H9 (cell line): ENCODE measurements at places on chromosomes 3 and 15.

DNA sequence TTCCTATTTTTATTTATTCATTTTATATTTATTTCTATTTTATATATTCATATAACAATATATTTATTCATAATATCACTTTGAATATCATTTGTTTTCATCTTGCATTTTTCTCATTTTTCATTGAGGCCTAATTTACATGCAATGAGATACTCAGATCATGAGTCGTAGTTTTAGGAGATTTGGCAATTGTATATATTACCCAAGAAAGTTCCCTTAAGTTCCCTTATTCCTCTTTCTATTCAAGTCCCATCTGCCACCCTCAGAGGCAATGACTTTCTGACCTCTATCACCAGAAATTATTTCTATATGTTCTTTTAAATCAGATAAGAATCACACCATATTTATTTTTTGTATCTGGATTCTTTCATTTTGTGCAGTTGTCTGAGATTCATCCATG is 329.1 kb upstream of the TPRG1 start:
- no peak for DNase-seq

- no peak for DNase-seq
These were observed 264.0 kb downstream of the TIGIT start for GRCh38 chr3:114557791-114558190.

DNA sequence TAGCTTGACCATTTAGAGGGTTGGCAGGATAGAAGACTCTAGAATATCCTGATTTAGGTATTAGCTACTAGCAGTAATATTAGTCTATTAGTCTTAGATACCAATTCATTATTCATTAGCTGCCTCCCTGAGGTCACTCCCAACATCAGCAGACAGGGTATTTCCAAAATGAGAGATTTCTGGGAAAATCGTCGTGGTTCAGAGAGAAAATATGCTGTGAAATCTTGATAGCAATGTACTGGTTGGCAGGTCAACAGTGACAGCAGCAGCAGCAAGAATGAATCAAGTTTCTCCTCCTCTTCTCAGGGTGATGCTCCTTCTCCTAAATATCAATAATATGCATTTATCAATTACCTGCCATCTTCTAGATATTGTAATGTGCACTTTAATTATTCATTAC is 41.3 kb upstream of the ROBO1 start:
- DNase-seq, result no peak

GRCh38 chr15:75145027-75145841 is 56.4 kb upstream of the C15orf39 start:
- no peak for DNase-seq

GRCh38 chr3:10116138-10116460 is 624 bp downstream of the BRK1 start:
- no peak for DNase-seq

DNA sequence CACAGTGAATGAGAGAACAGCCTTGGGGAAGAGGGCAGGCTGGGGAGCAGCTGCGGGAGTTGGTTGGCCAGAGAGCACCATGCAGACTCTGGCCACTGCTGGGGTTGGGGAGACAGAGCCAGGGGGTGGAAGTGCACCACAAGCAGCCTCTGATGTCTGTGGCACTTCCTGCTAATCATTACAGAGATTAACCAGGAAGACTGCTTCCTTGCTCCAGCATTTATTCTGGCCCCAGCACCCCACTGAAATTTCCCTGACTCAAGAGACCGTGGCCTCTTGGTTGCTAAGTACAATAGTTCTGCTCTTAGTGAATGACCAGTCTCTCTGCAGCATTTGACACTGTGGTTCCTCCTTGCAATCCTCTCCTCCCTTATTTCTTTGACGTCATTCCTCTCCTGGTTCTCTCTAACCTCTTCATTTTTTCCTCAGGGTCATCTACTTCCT is 266.2 kb upstream of the ROPN1 start:
- DNase-seq, result no peak

DNA sequence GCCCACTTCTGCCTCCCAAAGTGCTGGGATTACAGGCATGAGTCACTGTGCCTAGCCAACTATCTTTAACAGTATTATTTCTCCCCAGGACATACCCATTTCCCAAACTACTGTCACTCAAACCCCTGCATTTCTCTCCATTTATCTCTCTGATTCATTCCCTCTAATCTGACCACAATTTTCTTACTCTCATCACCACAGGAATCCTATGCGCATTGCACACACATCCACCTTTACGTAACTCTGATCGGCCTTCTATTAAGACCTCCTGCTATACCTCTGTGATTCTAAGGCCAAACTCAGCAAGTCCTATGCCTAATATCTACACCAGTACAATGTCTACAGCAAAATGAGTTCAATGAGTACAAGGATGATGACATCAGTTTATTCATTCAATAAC is 235.0 kb downstream of the ULK4 start:
- no peak for DNase-seq

GRCh38 chr15:84891339-84891738 is 6.9 kb downstream of the SLC28A1 start:
- no peak for DNase-seq

- no peak for DNase-seq
These were observed 4.7 kb upstream of the OCA2 start for GRCh38 chr15:28103831-28104230.
